NCI-H1092 (cell line): ENCODE measurements at places on chromosomes 3 and 15.

- DNase-seq = no peak
Observed at GRCh38 chr3:106183762-106184391, 315.1 kb upstream of the CBLB start.

GRCh38 chr15:82875411-82876003 is 66.1 kb downstream of the WHAMM start:
- DNase-seq = no peak

DNA sequence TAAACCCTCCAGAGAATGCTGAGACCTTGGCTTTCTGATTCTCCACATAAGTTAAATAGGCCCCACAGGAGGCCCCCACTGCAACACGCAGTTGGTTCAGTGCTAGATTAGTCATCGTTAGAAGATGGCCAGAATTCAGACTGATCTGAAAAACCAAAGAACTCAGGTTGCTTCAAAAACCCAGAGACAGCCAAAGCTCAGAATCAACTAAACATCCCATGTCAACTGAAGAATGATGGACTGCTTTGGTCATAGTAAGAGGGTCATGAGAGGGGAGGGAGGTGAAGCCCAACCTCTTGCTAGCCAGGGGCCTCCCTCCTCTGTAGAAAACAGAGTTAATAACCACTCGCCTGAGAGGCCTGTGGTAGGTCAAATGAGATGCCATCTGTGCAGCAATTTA is 93.1 kb downstream of the AKAP13 start:
- no peak for DNase-seq

GRCh38 chr3:60841355-60841754 is 409.9 kb downstream of the FHIT start:
- no peak for DNase-seq

- DNase-seq = no peak
Observed at GRCh38 chr3:61571516-61572336, 10.4 kb downstream of the PTPRG start.

- DNase-seq = no peak
Observed at GRCh38 chr3:197798863-197799262, 7.8 kb downstream of the LRCH3 start.

- peak; percentile 63 for DNase-seq
Observed at GRCh38 chr15:81410318-81410753, 36.3 kb upstream of the TMC3 start.

GRCh38 chr3:105686278-105686897 is 182.4 kb downstream of the CBLB start:
- DNase-seq = no peak

- DNase-seq = no peak
Observed at GRCh38 chr3:102398176-102398575, 36.6 kb upstream of the ZPLD1 start.

DNA sequence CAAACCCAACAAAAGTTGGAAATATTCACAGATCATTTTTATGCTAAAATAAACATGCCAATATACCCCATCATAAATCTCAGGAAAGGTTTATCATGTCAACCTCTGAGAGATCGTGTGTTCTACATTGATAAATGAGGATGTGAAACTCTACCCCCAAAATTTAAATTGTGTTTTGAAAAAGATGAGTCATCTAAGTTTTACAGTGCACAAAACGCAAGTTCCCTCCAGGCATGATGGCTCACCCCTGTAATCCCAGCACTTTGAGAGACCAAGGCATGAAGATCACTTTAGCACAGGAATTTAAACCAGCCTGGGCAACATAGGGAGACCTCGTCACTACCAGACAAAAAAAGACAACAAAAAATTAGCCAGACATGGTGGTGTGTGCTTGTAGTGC is 1487.0 kb upstream of the GBE1 start:
- no peak for DNase-seq

DNA sequence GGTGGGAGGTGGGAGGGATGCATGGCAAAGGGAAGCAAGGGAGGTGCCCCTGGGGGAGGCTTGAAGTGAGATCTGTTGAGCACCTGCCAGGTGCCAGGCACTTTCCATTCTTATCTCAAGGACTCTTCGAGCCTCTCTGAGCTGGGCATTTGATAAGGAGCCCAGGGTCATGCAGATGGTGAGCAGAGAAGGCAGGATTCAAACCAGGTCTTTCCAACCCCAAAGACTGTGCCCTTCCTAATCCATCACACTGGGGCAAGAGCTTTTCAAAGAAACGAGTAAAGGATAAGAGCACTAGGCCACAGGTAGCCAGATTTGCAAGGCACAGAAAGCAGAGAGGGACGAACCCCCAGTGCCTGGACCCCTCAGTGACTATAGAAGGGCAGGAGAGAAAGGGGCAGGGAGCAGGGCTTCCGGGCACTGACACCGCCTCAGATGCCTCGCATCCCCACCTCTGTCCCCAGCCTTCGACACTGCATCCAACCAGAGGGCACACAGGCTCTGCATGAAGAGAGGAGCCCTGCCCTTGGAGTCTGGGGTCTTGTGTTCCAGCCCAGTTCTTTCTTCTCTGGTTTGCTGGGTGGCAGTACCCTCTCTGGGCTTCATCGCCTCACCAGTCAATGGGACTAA is 21.0 kb downstream of the IGDCC4 start:
- no peak for DNase-seq

GRCh38 chr3:138062626-138063025 is 52.7 kb downstream of the CLDN18 start:
- DNase-seq = no peak

DNA sequence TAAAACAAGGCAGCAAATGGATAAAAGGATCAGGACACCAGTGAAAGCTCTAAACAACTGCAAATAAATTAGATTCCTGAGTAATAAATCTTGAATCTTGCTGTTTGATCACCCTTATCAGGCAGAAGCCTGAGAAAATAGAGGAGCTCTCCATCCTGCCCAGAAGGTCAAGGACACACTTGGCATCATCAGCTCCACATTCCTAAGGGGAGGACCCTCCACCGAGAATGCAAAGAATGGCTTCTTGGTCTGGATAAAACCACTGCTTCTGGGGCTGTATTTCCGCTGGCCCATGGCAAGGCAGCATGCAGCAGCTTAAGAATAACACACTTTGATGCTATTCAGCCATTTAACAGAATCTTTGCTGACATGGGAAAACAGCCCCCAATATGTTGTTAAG is 108.9 kb upstream of the TSC22D2 start:
- no peak for DNase-seq

DNA sequence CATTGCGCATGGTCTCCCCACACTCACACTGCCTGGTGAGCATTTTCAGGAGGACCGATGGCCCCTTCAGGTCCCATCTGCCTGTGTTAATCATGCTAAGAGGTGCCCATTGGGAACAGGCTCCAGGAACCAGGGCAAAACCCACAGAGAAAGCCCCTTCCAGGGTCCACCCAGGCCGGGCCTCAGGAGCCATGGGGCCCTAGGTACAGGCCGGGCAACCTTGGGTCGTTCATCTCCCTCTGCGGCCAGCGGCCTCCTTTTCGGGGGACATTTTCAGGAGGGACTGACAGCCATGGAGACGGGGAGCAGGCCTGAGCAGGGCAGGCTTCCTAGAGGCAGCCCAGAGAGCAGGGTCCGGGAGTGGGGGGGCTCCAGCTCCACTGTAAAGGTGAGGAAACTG is 68.0 kb upstream of the TAMM41 start:
- no peak for DNase-seq
